ENCODE measurements at places on chromosomes 13 and 19.

DNA sequence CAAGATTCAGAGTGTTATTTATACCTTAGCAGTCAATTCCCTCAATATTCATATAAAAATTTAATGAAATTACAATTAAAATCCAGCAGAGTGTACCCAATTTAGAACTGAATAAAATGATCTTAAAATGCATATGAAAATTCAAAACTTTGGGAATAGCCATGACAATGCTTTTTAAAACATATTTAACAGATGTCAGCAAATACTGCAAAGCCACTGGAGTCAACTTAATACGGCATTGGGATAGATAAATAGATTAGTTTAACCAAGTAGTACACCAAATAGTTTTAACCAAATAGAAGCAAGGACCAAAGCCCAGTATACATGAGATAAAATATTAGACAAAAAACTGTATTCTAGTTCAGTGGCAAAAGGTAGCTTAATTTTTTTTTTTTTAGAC lies 79.8 kb downstream of the TNFSF13B start:
- no peak for DNase-seq

DNA sequence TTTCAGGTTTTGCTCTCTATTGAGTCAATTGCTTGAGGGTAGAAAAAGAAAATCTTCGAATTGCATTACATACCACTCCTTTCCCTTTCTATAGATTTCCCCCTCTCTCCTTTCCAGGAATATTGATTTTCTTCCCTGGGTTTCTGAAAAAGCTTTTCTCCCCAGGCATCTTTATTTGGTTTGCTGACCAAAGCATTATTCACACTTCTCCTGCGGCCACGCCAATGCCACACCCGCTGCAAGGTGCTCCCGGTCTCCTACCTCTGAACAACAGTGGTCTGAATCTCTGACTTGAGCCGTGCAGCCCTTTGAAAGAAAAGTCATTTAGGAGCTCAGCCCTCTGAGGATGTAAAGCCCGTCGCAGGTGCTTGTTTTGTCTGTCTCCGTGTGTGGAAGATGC lies 350.9 kb upstream of the TMTC4 start:
- no peak for DNase-seq

DNA sequence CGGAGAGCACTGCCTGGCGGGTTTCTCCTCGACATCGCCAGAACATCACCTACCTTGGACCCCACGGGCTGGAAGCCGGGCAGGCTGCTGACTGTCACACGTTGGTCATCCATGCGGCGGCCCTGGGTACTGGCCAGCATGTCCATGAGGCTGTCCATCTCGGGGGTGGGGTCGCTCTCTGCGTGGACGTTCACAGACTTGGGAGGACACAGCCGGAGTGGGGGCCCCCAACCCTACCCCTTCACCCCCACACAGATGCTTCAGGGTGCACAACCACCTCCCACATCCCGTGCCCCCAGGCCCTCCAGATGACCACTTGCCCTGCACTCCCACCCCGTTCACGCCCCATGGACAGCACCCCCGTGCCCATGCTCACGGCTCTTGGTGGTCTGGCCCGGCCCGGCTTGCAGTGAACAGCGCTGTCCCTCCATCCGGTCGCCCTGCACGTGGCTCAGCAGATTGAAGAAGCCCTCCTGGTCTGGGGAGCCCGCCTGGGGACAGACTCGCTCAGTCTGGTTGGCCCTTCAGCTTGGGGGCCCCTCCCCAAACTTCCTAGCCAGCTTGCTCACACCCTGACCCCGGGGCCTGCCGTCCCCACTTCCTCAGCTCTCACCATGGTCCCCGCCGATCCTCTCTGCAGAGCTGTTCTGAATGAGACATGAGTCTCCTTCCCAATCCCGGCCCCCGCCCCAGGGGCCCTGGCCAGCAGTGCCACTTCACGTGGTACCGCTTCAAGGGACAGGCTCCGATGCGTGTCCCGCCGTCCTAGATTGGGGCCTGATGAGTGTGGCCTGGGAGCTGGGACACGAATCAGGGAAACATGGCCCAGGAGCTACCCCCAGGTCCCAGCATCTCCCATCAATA lies 947 bp downstream of the PCP2 start:
- DNase-seq = no peak

- DNase-seq = no peak
These were observed 487.1 kb downstream of the SLITRK6 start for GRCh38 chr13:85312071-85312470.

- DNase-seq = no peak
These were observed 26.4 kb upstream of the SCEL start for GRCh38 chr13:77508959-77509620.

- no peak for DNase-seq
These were observed 11.8 kb downstream of the SLC25A30 start for GRCh38 chr13:45406421-45406820.

DNA sequence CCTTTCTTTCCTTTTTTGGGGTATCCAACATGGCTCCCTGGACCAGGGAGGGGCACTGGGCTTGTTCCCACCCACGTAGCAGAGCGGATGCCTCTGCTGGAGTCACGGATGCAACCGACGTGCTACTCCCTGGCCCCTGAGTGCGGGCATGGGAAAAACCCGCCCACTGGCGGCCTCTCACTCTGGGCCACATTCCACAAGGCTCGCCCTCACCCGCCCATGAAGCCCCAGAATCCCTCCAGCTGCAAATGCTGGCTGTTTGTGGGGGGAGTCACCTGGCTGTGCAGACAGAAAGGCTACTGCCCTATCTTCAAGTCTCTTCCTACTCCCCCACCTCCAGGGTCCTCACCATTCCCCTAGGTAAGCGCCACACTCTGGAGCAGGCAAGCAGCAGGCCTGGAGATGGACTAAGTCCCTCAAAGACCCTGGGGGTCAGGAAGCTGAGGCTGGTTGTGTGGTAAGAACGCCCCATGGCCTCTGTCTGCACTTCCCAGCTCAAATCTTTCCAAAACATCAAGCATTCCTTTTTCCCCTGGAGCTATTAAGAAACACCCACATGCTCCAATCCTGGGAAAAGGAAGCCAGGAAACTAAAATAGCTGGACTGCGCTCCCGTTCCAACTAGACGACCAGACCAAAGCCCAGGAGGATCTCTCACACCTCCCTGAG lies 17.9 kb upstream of the EPHX3 start:
- DNase-seq = no peak

DNA sequence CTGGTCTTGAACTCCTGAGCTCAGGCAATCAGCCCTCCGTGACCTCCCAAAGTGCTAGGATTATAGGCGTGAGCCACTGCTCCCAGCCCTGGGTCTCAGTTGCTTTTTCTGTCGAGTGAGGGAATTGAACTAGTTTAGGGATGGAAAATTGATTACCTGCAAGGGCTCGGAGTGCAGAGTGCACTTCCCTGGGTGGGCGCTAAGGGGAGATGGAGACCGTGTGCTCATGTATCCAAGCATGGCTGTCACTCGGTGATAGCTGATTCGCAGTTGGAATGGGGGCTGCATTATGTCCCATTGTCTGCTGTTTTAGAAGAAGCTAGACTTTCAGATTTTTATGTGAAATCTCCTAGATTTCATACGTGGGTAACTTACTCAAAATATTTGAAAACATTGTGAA lies 139.9 kb upstream of the RFC3 start:
- DNase-seq = peak; percentile 16

- DNase-seq = peak; percentile 75
These were observed 62.6 kb downstream of the IER2 start for GRCh38 chr19:13212759-13213330.

All from HEK293T (cell line).